ENCODE measurements at places on chromosomes 12 and 14.

GRCh38 chr12:93980711-93981110, 167.7 kb upstream of the PLXNC1 start:
- DNase-seq, result no peak

- no peak for DNase-seq
Measured at GRCh38 chr14:73870525-73871235, 16.0 kb upstream of the ZNF410 start.

GRCh38 chr12:53172352-53172751, 8.2 kb upstream of the ZNF740 start:
- DNase-seq, result peak; percentile 50

DNA sequence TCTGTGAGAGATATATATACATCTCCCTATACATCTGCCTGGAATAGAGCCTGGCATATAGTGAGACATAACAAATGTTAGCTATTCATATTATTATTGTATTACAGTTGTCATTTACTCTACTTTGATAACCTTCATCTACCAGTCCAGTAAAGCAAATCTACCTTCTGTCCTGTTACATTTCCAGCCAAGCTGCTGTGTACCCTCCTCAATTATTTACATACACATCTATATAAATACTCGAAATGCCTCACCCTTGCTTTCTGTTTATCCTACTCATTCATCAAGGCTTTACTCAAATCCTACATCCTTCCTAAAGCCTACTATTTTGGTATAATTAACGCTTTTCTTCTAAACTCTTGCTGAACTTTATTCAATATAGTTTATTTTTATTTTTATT, 8.7 kb downstream of the ZBTB1 start:
- no peak for DNase-seq

DNA sequence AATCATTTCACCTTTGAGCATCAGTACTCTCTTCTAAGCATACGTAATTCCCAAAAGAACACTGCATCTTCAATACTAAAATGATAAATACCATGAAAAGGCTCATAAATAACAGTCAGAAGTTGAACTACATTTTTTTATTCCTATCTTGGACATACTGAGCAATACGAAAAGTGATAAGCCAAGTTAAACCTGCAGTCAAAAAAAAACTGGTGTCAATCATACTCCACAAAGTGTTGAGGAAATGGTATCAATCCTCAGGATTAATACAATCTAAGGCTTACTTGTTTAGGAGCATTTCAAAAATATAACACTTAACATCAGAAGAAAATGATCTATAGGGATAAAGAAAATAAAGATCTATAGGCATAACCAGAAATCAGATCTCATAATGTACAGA, 5.5 kb downstream of the BTG1 start:
- DNase-seq, result no peak

GRCh38 chr12:128829861-128830504, 6.2 kb upstream of the SLC15A4 start:
- peak; percentile 43 for DNase-seq

- DNase-seq, result no peak
Measured at GRCh38 chr12:106866426-106867080, 89.2 kb upstream of the TMEM263 start.

- DNase-seq, result no peak
Measured at GRCh38 chr12:5873281-5873919, 71.7 kb downstream of the ANO2 start.

DNA sequence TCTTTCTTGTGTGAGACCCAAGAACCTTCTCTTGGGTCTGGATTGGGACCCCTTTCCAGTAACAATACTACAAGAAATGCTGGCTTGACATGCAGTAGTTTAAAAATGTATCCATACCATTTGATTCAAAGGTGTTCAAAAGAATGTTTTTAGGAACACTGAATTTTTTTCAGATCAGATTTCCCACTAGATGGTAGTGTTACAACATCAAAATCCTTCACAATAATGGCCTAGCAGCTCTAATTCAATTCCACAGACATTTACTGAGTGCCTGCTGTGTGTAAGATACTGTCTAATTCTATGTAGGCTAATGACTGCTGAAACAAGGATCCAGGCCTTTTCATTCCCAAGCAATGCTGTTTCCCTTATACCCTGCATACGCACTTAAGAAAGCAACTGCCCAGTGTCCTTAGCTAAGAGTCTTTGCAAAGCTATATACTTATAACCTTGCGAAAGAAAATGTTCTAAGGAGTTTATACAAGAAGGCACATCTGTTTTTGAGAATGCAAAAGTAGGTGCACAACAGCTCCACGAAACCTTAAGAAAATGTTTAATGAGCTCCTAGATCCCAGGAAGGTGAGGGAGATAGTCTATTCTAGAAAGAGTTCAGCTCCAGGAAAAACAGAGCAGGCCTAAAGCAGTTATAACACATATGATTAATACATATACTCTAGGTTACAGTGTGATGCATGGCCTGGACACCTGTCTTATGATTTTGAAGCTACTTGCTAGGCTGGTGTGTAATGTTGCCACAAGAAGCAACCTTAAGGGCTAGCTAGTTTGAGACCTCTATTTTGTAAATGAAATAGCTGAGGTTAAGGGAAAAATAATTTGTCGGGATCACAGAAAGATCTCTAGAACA, 50.9 kb upstream of the PKP2 start:
- peak; percentile 14 for DNase-seq

GRCh38 chr12:131044136-131044535, 90.4 kb downstream of the ADGRD1 start:
- DNase-seq, result no peak

DNA sequence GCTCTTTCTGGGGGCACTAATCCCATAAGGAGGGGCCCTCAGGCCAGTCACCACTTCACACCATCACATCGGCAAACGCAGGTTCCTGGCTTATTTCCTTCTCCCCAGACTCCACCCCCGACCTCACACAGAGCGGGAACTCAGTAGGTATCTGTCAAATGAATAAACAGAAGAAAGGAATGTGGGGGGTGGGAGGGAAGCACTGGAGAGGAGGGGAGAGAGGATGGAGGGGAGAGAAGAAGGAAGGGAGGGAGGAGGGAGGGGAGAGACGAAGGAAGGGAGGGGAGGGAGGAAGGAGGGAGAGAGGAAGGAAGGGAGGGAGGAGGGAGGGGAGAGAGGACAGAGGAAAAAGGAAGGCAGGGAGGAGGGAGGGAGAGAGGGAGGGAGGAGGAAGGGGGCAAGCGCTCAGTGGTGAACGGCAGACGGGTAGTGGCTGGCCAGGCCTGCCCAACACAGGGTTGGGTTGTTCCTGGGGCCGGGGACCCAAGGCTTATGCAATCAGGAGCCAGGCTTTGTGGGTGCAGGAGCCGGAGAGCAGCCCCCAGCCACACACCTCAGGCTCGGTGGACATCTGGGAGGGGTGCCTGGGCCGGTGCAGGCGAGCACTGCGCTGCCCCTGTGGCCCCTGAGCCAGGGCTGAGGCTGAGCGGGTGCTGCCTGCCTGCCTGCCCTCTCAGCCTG, 52.6 kb upstream of the FBRSL1 start:
- no peak for DNase-seq

DNA sequence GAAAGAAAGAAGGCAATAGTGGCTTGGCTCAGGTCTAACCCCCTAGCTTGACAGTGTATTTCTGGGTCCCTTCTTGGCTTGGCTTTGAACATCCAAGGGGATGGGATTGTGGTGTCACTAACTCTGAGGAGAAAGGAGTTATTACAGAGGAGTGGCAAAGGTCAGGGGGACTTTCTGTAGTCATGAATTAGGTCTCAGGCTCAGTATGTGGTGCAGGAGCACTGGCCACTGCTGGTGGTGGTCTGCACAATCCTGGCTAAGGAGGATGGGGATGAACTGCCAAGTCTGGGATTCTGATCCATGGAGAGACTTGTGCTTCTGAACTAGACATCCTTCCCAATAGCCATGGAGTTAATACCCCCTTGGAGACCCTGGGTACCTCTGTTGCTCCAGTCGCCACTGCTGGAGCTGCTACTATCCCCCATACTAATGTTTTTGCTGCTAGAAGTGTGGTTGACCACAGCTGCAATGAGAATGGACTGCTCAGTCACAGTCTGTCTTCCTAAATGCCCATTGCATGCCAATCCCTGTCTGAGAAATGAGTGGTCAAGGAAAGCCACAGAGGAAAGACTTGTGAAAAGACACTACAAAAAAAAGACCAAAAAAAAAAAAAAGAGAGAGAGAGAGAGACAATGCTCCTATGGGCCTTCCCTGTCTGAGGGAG, 32.5 kb downstream of the KRT76 start:
- DNase-seq, result no peak

DNA sequence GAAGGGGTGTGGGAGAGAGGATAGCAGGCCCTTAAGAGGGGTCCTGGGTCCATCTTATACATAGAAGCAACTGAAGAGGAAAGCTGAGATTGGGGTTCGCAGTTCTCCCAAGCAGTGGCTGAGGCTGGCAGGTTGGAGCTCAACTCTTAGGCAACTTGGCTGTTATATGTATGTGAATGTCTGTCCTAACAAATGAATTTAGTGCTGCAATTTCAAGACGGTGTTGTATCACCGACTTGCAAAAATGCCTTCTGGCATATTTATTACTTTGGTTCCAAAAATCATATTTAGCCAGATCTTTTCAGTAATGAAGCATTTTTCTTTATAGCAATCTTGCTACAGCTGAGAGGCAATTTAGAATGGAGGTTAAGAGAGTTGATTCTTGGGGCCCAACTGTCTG, 148.3 kb downstream of the AKAP6 start:
- no peak for DNase-seq

DNA sequence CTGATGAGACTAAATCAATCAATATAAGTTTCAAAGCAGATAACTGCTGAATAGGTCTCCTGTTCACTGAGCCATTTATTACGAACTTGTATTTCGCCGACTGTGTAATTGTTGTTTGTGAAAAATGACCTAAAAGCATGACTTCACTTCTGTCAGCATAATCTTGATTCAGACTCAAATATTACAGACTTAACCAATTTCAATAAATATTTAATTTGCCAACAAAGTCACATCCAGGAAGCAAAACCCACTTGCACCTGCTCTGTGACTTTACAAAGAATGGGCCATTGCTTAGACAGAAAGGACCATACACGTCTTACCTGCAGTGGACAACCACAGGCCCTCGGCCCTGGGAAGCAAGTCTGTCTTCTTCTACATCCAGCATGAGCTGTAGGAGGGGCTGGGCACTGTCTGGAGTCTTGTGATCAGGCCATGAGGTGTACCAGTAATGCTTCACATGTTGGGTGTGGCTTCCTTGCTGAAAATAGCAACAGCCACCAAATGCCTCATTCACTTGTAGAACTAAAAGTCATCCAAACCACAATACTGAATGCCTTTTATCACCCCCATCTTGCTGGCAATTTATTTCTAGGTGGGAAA, 23.5 kb upstream of the PTPRB start:
- peak; percentile 53 for DNase-seq

GRCh38 chr12:89568484-89568883, 42.6 kb upstream of the POC1B start:
- DNase-seq, result peak; percentile 58

DNA sequence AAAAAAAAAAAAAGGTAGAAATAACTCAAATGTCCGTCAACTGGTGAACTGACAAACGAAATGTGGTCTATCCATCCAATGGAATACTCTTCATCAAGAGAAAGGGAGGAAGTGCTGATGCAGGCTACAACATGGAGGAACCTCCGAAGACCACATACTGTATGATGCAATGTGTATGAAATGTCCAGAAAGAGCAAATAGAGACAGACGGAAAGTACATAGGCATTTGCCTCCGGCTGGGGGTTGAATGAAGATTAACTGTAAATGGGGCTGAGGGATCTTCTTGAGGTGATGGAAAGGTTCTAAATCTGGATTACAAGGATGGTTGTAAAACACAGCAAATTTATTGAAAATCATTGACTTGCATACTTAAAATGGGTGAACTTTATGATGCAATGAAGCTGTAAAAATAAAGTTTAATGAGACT, 35.4 kb downstream of the DLK1 start:
- no peak for DNase-seq

DNA sequence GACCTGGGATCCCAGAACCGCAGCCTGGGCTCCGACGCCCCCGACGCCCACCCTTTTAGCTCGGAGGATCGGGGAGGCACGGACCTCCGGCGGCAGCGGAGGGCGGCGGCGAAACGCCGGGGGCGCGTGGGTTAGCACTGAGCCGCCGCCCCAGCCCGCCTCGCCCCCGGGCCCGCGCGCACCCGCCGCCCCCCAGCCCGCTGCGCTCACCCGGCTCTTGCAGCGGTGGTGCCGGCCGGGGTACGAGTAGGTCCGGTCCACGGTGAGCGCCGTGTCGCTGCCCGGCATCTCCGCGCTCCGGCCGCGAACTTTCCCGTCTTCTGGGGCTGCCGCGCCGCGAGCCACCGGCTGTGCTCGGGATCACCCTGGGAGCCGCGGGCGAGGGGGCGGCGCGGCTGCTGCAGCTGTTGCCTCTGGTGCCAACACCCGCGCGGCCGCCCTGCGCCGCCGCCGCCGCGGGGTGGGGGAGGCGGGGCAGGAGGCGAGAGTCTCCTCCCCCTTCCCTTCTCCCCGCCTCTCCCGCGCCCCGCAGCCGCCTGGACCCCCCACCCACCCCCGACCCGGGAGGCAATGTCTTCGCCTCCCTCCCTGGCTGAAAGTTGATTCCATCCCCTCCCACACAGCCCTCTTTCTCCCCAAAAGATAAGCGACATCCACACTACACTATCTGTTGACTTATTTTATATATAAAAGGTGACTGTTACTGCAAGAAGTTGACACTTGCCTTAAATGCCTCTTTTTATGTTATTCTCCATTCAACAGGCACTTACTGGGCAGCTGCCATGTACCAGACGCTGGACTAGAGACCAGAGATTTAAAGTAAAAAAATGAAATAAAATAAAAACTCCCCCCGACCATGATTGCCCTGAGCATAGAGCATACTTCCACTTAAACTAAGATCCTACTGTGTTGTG, at the start of gene TMCC3:
TMCC3 (minus strand) TSS at position 415 of the 914 bp plus-strand sequence; CDS start at position 288, 127 bp downstream.
- DNase-seq, result peak; percentile 71

DNA sequence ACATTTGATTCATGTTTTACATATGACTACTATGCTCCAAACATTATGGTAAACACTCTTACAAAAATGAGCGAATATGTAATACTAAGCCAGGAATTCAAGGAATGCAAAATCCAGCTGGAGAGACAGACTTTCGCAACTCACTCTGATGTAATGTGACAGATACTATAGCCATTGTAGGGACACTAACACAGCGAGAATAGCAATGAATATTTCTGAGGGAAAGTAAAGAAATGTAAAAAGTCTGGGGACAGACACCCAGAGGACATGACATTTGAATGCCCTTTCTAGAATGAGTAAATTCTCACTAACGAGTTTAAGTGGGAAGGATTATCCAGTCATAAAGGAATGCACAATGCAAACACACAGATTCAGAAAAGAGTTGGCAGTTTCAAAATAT, 121.9 kb downstream of the PIK3C2G start:
- DNase-seq, result peak; percentile 21

- DNase-seq, result no peak
Measured at GRCh38 chr12:1348606-1349005, 245.8 kb downstream of the FBXL14 start.

All from SJCRH30 (cell line).